Renal cortical epithelial cell (primary cell): ENCODE measurements at places on chromosomes 2 and 18.

GRCh38 chr2:85935170-85935745 lies 46.5 kb upstream of the ST3GAL5 start:
- no peak for DNase-seq

GRCh38 chr18:78792094-78792493 lies 187.5 kb upstream of the SALL3 start:
- no peak for DNase-seq

DNA sequence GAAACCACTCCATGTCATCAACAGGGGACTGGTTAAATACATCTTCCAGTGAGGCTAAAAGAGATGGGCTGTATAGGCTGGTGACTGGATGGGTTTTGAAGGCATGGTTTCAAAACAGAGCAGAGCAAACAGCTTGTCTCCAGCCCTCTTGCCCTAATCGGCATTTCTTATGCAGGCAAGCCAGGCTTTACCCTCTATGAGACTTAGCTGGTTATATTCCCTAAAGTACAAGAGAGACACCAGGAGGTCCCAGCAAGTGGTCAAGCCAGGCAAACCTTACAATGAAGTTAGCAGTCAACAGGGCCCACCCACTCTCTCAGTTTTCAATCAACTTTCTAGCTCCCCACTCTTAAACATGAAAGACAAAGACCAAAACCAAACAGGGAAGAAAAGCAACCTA lies 19.0 kb downstream of the OSBPL1A start:
- no peak for DNase-seq

GRCh38 chr2:55418072-55418471 lies 1.6 kb downstream of the CCDC88A start:
- DNase-seq, result no peak

DNA sequence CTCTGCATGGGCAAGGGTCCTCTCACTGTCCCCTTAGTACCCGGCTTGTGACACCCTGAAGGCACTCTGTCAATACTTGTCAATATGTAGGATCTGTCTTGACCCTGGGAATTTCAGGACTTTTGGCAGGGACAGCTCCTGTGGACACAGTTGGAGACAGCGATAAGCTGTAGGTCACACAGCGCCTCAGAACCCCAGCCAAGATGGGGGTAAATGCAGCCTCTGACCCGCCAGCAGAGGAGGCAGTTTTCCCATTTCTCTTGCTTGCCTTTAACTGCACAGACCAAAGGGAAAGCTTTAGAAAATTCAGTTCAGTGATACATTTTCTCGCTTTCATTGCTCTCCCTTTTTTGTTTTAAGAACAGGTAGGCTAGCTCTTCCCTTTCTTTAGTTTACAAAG lies 54.8 kb upstream of the KLHL29 start:
- DNase-seq, result no peak

GRCh38 chr2:105545730-105546627 lies 147.1 kb upstream of the FHL2 start:
- peak; percentile 57 for DNase-seq

GRCh38 chr2:190079160-190079559 lies 16.6 kb upstream of the MSTN start:
- DNase-seq, result no peak

DNA sequence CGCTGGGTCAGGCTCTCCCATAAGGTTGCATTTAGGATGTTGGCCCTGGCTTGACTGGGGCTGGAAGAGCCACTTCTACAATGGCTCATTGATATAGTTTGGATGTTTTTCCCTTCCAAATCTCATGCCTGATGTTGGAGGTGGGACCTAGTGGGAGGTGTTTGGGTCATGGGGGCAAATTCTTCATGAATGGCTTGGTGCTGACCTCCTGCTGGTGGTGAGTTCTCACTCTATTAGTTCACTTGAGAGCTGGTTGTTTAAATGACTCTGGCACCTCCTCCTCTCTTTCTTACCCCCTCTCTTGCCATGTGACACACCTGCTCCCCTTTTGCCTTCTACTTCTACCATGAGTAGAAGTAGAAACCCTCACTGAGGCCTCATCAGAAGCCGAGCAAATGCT lies 20.5 kb downstream of the ACOXL start:
- DNase-seq, result no peak

- DNase-seq, result no peak
Measured at GRCh38 chr18:77522051-77522675, 272.5 kb downstream of the GALR1 start.

- DNase-seq, result no peak
Measured at GRCh38 chr2:105763076-105763475, 18.4 kb downstream of the NCK2 start.

GRCh38 chr18:23970161-23971096 lies 44.1 kb upstream of the TTC39C start:
- DNase-seq, result no peak

DNA sequence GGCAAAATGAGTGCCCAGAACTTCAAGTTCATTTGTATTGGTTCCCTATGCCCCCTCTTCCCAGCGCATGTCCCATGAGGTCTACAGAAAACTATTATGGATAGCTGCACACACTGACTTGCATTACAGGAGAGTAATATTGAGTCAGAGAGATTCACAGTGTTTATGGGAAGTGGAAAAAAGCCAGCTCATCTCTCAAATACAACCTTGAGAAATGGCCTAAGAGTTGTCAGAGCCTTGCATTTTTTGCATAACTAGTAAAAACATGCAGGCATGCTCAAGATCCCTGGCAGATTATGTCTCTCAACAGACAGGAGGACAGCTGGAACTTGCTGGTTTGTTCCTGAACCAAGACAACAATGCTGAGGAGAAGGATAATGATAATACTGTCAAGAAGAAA lies 1292.8 kb downstream of the DSC3 start:
- no peak for DNase-seq

GRCh38 chr2:26540306-26540705 lies 62.4 kb upstream of the OTOF start:
- DNase-seq, result no peak

- DNase-seq, result no peak
Measured at GRCh38 chr2:216870508-216871332, 10.9 kb upstream of the TNP1 start.

DNA sequence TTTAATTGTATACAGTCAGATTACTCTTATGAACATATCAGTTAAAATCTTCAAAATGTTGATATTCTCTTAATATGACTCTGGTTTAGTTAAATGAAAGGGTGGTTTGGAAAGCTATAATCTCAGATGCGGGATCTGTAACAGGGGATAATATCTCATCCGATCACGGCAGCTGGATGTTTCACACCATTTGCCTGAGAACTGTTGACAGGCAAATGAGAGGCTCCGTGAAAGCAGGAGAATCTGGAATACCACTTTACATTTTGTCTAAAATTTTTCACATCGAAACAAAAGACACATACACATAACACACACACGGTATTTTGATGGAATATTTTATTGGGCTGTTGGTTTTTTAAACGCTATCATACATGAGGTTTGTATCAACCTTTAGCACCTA lies 518.6 kb upstream of the SLC39A10 start:
- DNase-seq, result no peak

GRCh38 chr2:134202371-134202770 lies 51.5 kb upstream of the MGAT5 start:
- DNase-seq, result no peak

DNA sequence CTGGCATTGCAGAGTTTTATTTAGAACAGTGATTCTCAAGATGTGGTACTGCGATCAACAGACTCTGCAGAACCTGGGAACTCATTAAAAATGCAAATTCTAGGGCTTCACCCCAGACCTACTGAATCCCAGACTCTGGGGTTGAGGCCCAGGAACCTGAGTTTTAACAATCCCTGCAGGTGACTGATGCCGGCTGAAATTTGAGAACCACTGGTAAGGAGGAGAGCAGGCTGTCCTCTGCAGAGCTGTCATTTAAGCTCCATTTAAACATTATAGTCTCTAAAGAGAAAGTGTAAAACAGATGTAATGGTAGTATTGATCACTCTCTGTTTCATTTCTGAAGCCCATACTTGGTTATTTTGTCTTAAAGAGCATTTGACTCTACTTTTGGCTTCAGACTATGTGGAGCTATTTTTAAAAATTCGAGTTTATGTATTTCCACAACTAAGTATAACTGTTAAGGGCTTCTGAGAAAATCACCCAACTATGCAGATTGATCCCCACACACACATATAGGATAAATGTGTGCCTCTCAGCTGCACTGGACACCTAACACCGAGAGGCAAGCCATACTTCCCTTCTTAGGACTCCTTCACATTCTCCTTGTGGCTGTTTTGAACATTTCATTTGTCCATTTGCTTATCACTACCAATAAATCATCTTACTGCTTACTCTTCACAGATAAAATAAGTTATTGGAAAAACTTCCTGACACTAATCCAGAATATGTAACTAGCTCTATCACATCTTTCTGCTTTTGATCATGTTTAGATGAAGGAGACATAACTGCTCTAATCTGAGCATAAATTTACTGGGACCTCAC lies 487.5 kb downstream of the DLGAP1 start:
- DNase-seq, result no peak

DNA sequence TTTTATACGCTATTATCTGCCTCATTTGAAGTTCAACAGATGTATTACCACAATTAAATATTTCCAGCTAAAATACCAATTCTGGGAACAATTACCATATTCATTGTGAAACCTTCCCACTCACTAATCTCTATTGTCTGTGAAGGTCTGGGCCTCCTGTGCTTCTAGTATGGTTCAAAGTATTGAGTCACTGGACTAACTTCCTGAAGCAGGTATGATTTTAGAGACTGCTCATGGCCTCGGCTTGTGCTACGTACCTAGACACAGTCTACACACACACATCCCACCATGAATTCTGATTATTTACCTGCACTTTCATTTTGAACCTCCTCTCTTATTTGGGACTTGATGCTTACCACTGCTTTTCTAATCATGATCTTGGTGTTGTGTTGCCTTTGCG lies 180.7 kb upstream of the EPHA4 start:
- no peak for DNase-seq

DNA sequence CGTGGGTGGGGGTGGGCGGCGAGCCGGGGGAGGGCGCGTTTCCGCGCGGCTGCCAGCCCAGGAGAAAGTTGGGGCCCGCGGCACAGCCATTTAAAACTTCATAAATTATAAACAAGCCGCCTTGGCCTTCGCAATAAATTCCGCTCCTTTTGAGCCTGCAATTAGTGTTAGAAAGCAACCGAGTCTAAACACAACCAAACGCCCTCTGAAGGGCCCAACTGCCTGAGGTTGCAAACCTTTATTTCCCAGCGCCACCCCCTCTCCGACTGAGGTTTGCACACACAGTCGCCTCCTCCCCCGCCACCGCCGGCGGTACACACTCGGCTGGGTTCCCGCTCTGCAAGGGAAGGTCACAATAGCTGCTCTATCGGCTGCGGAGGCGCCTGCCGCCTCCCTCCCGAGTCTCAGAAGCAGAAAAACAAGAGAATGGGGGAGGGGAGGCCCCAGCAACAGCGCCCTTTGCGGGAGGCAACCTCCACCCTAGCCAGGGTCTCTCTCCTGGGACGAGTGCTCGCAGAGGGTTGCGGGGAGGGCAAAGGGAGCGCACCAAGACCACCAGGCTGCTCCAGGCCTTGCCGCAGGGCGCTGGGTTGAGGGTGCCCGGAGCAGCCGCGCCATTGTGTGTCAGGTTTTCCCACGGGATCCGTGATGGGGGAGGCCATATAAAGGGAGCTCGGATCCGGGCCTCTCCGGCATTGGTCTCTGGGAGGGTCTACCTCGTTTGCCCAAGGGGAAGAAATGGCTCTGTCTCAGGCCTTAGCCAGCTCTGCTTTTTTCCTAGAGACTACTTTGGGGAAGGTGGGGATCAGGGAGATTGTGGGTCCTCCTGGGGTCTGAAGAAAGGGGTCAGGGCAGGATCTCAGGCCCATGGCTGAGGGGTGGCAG lies 13.4 kb upstream of the HOXD1 start:
- DNase-seq, result peak; percentile 76

DNA sequence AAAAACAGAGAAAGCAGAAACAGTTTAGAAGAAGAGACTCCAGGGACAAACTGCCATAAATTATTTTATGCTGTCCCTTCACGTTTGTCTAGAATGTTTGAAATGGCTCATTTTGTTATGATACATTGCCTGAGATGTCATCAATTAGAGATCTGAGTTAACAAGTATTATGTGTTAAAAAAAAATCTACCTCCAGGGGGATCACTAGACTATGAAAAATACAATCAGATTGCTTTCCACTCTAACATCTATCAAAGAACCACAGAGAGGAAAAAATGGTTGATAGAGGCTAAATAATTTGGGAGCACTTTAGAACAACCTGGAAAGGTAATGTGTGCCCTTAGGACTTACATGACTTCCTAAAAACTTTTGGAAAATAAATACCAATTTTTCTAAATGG lies 103.8 kb upstream of the CCDC150 start:
- DNase-seq, result peak; percentile 7

GRCh38 chr2:42545023-42545721 lies 23.3 kb upstream of the MTA3 start:
- DNase-seq, result no peak

DNA sequence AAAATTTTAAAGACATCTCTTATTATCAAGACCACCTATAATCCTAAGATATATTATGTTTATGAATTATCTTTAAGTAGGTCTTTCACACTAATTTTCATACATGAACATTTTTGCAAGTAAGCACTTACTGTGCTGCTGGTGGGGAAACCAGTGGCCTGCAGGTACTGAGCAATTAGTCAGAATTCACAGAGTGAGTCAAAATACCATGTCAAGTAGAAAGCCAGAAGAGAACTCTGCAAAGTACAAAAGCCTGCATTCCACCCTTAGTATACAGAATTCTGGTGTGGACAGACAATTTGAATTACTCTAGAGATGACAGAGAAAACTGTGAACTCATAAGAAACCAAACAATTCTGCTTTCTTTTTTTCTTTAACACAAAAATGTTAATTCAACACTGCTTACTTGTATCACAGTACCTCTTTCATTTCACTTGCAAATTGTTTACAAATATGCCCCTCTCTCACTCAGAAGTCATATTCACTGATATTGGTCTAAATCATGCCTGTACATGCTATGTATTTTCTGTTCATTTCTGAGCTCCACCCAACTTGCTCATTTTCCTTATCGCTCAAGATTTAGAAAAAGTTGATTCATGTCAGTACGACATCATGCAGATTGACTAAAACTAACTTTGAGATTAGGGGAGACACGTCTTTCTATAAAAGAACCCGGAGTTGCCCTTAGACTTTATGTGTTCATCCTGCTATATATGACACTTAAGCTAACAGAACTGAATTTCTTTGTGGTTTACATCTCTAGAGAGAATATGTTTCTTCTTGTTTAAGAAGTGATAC lies 182.9 kb downstream of the IKZF2 start:
- peak; percentile 58 for DNase-seq

DNA sequence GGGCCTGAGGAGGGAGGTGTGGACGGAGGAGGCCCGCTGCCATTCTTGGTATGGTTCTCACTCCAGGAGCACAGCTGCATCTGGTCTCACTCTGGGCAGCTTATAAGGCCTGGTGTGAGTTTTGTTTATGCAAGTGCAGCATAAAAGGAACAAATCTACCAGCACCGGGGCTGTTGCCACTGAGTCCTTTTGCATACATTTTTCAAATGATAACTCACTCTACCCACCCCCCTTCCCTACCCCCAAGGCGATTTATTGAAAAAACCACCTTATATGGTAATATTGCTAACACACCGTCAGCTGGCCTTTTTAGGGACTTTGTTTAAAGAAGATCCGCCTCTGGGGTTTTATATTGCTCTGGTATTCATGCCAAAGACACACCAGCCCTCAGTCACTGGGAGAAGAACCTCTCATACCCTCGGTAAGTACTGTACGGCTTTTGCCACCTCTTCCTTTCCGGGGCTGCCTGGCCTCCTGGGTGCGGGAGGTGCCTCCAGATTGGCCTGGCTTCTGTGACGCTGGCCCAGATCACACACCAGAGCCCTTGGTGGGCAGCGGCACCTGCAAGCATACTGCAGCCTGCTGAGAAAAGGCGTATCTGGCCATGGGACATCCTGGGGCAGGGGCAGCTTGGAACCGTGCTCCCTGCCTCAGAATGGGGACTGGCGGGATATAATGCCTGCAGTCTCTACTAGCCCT lies at the start of gene ACTG2:
TSS of gene ACTG2 (plus strand) at position 378 of the 699 bp plus-strand sequence. CDS start 8,304 bp downstream, outside the sequence.
- DNase-seq, result no peak
